ENCODE measurements at places on chromosomes 3 and 15.

DNA sequence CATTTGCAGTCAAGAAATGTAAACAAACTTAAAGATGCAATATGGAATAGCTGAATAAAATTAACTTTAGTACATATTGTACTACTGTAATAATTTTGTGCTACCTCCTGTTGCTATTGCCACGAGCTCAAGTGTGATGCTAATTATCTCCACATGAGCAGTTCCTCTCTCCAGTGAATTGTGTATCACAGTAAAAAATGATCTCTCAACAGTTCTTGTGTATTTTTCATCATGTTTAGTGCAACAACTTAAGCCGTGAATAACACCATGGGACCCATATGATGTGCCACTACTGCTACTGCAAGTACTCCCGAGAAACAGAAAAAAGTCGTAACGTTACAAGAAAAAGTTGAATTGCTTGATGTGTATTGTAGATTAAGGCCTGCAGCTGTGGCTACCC, 12.4 kb downstream of the RIOX2 start:
- no peak for DNase-seq

DNA sequence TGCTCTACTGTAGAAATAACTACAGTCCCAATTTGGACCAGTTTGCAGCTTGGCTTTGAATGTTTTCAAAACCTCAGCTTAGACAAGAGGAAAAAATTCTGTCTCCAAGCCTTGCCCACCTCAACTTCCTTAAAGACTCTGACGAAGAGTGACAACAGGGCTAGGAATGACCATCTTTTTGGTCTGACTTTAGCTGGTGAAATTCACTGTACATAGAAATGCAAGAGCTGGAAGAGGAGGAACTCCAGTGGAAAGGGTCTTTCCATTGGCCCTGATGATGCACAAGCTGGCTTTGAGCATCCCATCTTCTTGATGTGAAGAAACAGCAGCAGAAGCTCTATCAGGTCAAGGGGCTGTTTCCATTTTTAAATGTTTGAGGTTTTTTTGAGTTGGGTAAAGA, 22.7 kb upstream of the SH3BP5 start:
- DNase-seq: no peak

GRCh38 chr3:58994746-58995330, 55.0 kb downstream of the CFAP20DC start:
- no peak for DNase-seq

DNA sequence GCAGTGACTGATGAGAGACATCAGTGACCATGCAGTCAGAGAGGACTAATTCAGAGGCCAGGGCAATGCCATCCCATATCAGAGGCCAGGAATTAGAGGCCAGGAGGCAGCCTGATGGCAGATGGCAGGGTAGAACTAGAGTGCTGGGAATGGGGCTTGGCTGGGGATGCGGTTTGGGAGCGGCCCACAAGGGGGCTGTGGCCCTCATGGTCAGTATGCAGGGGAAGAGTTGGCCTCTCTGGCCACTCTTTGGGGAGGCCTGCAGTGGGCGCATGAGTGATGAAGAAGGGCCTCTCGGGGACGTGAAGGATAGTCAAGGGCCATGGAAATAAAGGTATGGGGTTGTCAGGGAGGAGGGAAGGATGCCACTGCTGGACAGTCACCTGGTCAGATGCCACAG, 101.7 kb downstream of the EEFSEC start:
- no peak for DNase-seq

GRCh38 chr3:53836084-53836872, 9.9 kb downstream of the CHDH start:
- no peak for DNase-seq

Measured in GOT3 (cell line).